ENCODE measurements at places on chromosomes 7 and 10. TPM values are rescaled to one million over a fixed set of nuclear protein-coding genes. Genes with fewer than 3 reads are reported as not detected.

The NXPH1 gene
- total RNA-seq = 0.17 TPM

The ATP6V0E2 gene
- total RNA-seq = 25.5 TPM

The PRSS37 gene
- not detected for total RNA-seq

The LHFPL3 gene
- total RNA-seq = not detected

The CALML5 gene
- total RNA-seq = not detected

GRCh38 chr10:15703151-15703880, 16.4 kb downstream of the ITGA8 start:
- DNase-seq = no peak

DNA sequence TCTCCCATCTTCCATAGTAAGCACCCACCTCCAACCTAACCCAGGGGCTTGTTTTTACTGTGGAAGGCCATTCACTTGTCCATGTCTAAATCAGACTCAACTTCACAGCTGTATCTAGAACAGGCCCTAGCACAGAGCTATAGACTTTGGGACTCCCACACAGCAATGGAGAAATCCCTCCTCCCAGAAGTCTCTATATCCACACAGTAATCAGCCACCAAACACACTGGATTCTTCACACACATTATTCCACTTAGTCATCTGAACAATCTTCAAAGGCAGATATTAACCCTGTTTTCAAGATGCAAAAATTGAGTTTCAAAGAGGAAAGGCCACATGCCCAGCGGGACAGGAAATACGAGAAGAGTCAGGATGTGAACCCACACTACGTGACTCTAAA, 81.8 kb downstream of the MALSU1 start:
- DNase-seq = no peak

DNA sequence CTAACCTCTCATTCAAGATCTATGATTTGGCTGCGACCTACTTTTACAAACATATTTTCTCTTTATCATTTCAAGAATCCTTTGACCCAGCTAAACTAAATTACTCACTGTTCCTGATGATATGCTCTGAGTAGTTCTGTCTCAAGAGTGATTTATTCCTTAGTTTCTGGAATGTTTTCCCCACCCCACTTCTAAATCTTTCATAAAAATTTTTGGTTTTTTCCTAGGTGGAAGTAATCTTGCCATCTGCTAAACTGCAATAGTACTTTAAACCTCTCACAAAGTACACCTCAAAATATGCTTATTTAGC, 170.8 kb downstream of the DNAJC1 start:
- DNase-seq = no peak

DNA sequence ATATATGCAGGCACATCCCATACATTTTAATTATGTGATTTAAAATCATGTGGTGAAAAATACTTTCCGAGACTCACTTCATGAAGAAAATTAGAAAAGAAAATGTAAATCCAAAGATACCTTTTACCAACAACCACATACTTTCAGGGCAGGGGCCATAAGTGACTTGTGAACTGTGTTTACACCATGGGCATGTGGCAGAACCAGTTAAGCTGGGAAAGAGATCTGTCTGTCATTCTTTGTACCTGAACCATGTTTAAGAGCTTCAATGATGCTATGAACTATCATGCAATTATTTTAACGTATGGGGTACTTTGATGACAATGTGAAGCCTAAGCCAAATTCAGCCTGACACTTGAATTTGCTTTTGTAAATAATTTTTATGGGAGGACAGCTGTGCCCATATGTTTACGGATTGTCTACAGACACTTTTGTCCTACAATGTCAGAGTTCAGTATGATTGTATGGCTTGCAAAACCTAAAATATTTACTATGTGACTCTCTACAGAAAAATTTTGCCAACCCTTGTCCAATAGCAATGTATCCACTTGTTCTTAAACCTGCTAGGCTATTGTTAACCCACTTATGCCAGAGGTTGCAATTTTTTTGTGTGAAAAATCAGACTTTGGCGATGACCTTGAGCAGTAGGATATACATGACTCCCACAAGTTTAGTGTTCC, 654.6 kb downstream of the TNS3 start:
- no peak for DNase-seq

GRCh38 chr7:113768387-113768786, 150.4 kb downstream of the PPP1R3A start:
- no peak for DNase-seq
